ENCODE measurements at places on chromosomes 16 and 17.

DNA sequence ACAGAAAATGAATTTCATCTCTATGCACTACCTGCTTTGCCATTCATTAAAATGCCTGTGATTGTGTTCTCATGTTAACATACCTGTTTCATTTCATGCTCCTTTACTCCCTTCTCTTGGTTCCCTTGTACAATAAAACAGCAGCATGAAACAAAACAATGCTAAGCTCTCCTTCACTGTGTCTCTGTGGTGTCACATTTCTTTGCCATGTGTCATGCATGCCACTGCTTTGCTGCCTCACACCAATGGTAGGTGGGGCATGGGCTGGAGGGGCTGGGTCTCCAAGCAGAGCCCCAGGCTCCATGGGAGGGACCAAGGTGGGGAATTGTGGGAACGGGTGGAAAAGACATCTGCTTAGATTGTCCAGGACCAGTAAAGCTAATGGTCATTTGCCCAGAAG, 83.6 kb downstream of the RGS9 start:
- no peak for DNase-seq

DNA sequence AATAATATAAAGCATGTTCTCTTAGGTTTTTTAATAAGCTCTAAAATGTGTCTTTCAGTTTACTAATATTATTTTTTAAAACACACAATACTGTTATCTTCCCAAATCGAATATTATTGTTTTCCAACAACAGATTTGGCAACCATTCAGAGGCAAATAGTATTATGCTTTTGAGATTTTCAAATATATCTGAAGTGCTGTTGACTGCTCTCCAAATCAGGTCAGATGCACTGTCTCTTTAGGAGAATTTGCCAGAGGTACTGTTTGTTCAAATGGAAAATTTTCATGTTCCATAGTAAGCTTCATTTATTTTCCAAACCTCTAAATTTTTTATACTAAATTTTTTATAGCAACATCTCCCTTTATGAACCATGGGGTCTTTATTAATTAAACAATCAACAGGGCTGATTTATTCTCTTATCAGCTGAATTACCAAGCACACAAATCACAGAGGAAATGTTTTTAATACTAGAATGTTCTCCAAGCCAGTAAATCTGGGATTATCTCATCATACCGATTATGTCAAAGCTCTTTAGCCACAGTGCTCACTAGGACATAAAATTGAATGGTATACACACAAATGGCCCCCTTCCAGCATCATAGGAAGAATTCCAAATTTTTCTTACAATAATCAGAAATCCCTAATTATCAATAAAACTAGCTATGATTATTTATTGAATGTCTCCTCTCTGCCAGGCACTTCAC, 108.8 kb upstream of the HLF start:
- DNase-seq: peak; percentile 24

DNA sequence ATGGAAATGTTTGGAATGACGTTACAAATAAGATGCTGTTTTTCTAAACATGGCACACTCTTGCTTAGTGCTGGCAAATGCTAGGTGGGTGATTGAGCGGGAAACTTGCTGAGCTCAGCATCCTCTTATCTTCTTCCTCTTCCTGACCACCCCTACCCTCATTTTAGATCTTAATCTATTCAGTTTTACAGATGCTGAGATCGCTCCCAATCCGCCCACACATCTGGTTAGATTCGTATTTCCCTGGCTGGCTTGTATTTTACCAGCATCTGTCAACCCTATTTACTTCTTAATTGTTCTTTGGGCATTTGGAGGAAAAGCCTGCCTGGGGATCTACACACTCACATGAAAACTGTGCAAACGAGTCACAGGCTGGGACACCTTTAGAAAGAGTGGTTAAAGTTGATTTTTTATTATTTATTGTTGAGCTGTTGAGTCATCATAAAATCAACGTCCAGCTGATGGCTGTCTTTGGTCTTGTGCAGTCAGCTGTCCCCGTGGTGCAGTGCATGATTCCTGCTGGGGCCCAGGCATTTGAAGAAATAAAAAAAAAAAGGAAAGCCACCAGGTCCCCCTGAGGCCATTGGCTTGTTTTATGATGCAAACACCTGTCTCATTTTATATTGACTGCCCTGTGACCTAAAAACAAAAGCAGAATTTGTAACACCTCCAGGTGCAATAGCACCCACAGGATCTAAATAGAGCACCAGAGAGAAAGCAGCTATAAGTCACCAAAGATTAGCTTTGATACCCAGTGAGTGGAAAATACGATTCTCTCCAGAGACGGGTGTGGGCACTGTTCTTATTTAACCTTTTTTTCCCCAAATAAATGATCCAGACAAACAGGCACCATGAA, 258.6 kb downstream of the HS3ST3B1 start:
- DNase-seq: no peak

DNA sequence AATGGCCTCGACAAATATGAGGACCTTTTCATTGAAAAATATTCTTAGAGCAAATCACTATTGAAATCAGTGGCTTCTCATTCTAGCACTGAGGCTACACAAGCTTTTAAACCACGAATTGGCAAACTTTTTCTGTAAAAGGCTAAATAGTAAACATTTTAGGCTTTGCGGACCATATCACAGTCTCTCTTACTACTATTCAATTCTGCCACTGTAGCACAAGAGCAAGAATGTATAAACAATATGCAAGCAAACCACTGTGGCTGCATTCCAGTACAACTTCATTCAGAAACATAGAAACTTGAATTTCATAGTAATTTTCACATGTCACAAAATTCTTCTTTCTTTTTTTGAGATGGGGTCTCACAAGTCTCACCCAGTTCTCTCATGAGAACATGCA, 49.1 kb downstream of the PHLPP2 start:
- DNase-seq: no peak

Data from NCI-H1092 (cell line).